ENCODE measurements at places on chromosomes 3 and 15. TPM values are rescaled to one million over a fixed set of nuclear protein-coding genes. Genes with fewer than 3 reads are reported as not detected.

TRPM1 gene
- total RNA-seq = not detected

VPS39 gene
- 26.1 TPM for total RNA-seq

RGMA gene
- total RNA-seq = 52.7 TPM

- no peak for DNase-seq
These were observed 284.5 kb upstream of the MME start for GRCh38 chr3:154795582-154795981.
